ENCODE measurements at places on chromosomes 1 and 21. TPM values are rescaled to one million over a fixed set of nuclear protein-coding genes. Genes with fewer than 3 reads are reported as not detected.

SPATA17 gene
- 0.40 TPM for total RNA-seq

DNA sequence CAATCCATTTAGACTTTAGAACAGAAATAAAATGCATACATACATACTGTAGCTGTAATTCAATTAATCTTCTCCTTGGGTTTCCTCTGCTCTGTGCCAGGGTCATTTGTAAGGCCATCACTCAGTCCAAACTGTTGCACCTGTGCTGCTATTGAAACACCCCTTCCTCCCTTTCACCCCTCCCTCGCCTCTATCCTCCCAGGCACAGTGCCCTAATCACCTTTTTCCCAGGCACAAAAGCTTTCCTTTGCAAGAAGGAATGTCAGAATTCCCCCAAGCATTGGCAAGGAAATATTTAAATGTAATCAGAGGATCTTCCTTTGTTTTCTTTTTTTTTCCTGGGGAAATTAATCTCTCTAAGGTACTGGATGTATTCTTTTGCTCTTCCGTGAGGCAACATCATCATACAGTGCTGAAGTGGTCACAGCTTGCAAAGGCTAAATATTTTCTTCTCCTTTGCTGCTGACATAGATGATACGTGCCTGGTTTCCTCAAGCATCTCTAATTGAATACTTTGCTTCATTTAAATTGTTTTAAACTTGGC is 339.3 kb upstream of the NR5A2 start:
- no peak for DNase-seq

- no peak for DNase-seq
Observed at GRCh38 chr1:56833088-56833487, 13.9 kb upstream of the FYB2 start.

DNA sequence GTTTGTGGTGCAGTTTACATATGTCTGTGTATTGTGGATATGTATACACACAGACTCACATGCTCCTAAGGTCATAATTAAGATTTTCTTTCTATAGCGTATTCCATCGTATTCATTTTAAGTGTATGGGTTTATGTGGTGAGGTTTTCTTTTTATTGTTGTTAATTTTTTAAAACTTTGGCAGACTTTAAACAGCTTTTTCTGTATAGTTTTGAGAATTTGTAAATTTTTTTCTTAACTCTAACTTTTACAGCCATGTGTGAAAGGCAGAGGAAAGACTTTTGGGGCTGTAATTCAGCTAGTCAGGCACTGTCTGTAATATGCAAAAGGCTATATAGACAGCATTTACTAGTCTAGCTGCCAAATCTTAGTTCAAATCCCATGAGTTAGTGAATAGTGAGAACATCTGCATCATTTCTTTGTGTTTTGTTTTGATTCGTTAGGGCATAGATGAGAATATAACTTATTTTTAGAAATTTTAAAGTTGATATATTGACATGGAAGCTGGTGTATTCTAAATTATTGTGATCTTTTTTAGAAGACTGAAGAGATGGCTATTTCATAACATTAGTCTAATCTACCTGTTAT is 2.3 kb downstream of the MAGI3 start:
- no peak for DNase-seq

DNA sequence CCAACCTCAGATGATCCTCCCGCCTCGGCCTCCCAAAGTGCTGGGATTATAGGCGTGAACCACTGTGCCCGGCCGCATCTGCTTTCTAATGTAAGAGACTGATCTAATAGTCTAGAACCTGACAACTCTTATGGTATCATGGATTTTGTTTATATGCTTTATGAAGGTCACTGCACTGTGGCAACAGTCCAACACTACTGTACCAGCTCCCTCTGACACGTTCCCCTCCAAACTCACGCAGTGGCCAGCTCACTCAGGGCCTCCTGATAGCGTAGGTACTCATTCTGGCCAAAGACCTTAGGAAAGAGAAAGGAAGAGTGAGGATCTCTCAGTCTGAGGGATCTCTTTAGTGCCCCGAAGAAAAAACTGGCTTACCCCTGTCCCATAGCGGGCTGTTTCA is 6.0 kb upstream of the CFAP141 start:
- no peak for DNase-seq

PTPN22 gene
- 4.1 TPM for total RNA-seq

LHX4 gene
- not detected for total RNA-seq

ILDR2 gene
- 6.7 TPM for total RNA-seq

DNA sequence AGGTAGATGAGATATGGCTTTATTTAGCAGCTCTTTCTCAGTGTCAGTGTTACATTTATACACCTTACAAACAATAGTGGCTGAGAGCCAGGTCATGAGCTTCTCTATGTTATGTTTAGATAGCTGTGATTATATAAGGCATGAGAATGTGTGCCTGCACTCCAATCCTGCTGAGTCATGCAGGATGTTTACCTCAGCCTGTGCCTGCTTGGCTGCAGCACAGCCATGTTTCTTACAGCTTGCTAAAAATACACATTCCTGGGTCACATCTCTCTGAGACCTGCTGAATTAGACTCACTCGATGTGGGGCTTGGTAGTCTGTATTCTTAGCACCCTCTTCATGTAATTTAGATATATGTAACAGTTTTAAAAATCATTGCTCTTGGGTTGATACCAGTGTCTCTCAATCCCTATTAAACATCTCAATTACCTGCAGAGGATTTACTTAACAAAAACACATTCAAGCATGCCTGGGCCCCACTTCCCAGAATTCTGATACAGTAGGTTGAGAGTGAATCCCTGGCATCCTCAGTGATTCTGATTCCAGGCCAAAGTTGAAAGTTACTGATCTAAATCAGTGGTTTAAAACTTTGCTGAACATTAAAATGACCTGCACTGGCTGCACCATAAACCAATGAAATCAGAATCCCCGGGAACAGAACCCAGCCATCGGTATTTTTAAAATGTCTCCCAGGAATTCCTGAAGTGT is 107.5 kb downstream of the GDAP2 start:
- DNase-seq = no peak

DNA sequence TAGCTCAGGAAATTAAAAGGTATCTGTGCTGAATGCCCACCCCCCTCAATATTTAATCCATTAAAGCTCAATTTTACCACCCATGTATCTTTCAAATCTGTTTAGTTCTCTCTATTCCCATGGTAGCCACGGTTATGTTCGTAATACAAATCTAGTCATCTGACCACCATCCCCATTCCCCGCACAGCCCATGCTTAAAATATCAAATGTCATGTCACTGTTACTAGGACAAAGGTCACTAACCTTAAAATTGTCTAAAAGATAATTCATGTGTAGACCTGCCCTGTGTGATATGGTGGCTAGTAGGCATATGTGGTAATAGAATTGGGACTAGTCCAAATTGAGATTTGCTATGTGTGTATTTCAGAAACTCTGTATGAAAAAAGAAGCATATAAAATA is 728.5 kb upstream of the B3GALT2 start:
- no peak for DNase-seq

DNA sequence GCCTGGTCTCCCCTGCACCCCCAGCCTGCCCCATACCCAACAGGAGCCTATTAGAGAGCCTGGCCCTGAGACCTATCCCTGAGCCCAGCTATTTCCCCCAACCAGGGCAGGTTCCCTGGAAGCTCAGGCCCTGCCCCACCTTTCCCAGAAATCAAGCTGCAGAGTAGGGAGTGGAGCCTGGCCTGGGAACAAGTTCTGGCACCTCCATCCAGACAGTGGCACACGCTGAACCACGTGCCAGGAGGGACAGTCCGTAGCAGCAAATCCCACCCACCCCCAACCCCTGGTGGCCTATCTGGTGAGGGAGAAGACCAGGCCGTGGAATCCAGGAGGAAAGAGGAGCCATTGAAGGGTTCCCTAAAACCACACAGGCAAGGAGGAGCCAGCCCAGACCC is 22.6 kb downstream of the TNNT2 start:
- DNase-seq = no peak

AUNIP gene
- not detected for total RNA-seq

GRCh38 chr1:226946285-226946684 is 6.2 kb downstream of the COQ8A start:
- DNase-seq = no peak

CR1 gene
- total RNA-seq = 30.1 TPM

DNA sequence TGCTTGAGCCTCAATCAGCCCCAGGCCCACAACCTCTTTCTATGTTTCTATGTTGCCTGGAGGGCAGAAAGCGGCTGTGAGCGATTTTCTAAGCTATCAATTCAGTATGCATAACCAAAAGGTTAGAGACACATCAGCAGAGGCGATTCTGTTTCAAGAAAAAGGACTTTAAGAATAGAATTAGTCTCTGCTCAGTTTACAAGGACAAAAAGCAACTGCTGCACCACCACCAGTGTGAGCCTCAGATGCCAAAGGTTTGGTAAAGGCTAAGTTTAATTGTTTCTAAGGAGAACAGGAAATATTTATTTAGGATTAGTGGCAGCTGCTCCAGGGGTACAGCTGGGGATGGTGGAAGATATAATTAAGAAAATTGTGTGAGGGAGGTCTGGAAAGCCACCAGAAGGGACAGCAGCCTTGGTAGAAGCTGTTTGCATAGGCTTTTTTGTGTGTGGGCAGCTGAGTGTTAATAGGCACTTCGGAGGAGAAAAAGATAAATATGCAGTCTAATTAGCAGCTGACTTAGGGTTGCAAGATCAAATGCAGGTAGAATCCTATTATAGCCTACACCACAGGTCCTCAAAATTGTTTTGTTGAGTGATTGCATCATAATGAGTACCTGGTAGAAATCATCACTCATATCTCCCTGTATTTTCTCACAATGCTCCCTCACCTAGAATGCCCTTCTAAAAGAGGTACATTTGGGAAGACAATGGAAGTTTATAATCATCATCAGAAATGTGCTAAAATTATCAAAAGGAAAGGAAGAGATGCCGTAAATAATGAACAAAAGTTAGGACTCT is 35.8 kb downstream of the ZC3H11B start:
- no peak for DNase-seq

GRCh38 chr1:56199956-56200355 is 379.4 kb downstream of the PLPP3 start:
- DNase-seq = no peak

DNA sequence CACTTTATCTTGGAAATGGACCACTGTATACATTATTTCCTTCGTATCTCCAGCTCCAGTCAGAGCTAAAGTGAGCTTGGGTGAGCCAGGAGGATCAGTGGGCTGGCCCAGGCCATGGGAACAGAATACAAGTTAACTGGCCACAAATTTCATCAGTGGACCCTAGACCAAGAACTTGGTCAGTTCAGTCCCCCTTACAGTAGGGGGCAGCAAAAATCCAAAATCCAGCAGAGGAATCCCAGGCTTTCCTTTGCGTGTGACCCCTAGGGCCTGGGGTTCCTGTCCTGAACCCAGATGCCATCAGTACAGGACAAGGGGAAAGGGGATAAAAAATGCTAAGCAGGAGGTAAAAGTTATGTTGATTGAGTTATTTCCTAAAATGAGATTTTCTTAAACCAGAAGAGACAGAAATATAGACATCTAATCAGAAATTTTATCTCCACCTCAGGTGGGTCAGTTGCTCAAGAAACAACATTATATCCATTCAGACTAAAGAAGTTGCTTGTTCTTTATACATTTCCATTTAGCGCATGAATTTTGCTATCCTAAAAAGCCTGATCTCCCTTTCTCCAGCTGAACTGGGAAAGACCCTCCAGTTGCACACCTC is 24.1 kb upstream of the LCE5A start:
- no peak for DNase-seq

DNA sequence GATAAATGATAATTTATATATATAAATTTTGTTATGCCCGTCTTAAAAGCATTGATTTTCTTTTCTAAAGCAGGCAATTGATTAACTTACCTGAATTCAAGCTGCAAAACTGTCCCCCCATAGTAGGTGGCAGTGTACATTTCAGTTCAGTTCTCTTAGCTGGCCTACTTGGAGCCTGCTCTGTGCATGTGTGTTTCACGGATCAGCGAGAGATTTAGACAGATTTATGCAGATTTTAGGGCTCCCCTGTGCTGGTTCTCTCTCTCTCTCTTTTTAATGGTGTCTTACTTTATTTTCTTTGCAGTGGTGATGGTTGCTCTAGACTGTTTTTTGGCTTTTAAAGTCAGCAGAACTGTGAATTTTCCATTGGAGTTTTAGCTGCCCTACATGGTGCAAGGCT is 30.7 kb downstream of the CLIC4 start:
- DNase-seq = no peak

- no peak for DNase-seq
Observed at GRCh38 chr1:222823695-222824094, 8.9 kb downstream of the DISP1 start.

GRCh38 chr1:157770442-157771043 is 6.4 kb downstream of the FCRL2 start:
- DNase-seq = no peak

DNAJC28 gene
- total RNA-seq = 2.2 TPM

RGSL1 gene
- not detected for total RNA-seq

SMYD2 gene
- 13.5 TPM for total RNA-seq

DNA sequence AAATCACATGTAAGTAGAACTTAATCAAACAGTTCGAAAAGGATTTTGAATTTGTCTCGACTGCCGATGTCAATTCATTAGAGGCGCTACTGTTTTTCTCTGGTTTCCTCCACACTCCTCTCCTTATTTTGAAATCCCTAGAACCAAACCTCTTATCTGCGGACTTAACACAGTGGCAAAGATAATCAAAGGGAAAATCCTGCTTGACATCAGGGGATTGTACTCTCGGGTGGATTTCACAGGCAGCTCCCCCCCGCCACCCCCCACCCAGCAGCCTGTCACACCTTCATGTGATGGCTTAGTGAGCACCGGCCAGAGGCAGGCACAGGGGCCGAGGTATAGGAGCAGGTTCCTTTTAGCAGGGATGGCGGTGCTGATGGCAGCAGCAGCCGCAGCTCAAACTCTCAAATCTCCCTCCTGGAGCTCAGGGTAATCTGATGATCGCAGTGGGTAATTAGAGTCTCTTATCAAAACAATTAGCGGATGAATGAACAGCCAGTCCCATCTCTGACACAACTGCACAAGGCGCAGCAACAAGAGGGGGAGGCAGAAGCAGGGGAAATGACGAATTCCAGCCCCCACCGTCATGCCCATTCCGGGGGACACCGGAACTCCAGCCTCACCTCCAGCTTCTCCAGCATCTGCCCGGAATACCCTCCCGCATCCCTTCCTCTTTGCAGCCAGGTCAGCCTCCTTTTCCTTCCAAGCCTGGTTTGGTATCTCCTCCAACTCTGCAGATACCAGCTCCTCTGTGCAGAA is 80.3 kb downstream of the SSBP3 start:
- no peak for DNase-seq

RGS8 gene
- 0.13 TPM for total RNA-seq

GRCh38 chr1:7149080-7149838 is 364.0 kb downstream of the CAMTA1 start:
- no peak for DNase-seq

DNA sequence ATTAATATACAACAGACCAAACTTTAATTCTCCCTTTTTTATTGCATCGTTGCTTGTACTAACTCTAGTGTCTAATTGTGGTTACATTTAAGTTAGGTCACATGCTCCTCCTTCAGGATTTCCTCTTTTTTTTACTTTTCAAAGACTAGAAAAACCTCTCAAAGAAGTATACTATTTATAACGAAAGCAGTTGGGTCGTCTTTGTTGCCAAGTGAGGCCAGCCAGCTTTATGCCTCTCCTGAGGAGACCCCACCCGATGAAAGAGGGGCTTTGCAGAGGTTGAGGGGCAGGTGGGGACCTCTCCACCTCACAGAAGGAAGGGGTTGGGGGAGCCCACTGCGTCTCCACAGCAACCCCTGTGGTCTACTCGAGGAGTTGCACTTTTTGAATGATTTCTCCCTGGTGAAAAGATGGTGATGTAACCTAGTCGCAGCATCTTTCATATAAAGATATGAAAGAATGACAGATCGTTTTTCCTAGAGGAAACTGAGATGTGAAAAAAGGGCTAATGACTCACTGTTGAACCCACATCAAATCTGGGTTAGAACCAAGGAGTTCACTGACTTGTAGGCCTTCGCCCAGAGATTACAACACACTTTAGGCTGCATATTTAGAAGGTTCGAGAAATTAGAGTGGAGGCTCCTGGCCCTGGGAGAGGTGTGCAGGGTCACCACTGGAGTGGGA is 6.4 kb downstream of the TGFB2 start:
- DNase-seq = no peak
